Natural killer cell treated with Interleukin-12 subunit alpha and Interleukin-12 subunit beta and Interleukin-15 and Interleukin-18, amount 100 ng/mL, for 72 hours (primary cell): ENCODE measurements at places on chromosomes 1 and 21. TPM values are rescaled to one million over a fixed set of nuclear protein-coding genes. Genes with fewer than 3 reads are reported as not detected.

- no peak for DNase-seq
Observed at GRCh38 chr21:18204931-18205330, 39.7 kb upstream of the CHODL start.

The CELA2A gene
- not detected for total RNA-seq

GRCh38 chr1:181123173-181123572 lies 34.7 kb downstream of the IER5 start:
- no peak for DNase-seq

The IKBKE gene
- total RNA-seq = 50.8 TPM

The MACO1 gene
- 15.8 TPM for total RNA-seq

The LDLRAD1 gene
- total RNA-seq = not detected

The IL20 gene
- not detected for total RNA-seq

DNA sequence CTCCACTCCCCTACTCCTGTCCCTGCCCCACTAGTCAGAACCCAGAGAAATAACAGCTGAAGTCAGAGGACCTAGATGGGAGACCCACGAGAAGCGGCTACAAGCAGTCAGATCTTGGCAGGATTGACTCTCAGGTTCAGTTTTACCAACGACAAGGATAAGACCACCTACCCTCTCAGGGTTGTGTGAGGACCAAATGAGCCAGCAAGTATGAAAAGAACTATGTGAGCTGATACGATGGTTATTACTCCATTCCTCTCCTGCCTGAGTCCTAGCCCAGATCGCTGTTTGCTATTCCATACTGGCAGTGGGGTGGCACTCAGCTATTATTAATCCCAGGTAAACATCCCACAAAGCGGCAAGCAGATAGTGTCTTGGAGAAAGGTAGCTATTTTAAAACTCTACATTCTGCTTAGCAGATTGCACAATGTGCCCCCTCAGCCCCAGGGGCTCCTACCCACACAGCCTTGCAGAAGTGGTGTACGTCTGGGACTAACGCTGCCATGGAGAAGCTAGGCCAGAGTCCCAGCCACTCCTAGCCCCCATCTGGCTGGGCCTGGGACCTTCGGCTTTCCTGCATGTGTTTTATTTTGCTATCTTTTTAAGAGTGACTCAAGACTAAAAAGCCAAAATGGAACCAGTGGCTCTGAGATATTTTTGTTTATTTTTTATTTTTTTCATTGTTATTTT lies 58.9 kb downstream of the CD46 start:
- no peak for DNase-seq

The DIRAS3 gene
- total RNA-seq = not detected

The HEYL gene
- not detected for total RNA-seq

GRCh38 chr1:199041173-199041914 lies 402.5 kb downstream of the PTPRC start:
- peak; percentile 76 for DNase-seq

The B3GALT6 gene
- total RNA-seq = 28.1 TPM

The MED8 gene
- total RNA-seq = 57.9 TPM

DNA sequence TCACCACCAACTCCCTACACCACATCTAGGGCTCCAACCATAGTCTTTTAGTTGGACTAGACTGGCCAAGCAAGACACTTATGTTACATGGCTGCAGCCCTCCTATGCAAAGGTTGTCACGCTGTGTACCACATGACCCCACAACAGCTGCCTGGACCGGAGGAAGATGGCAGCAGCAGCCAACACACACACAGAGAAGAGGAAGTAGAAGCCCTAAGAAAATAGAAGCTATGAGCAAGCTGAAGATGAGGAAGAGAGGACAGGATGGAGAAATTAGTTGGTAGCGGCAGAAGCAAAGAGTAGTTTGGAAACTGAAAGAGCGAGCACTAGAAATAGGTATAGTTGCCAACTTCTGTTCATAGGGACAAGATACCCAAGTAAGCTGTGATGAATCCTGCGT lies 60.8 kb upstream of the RALGPS2 start:
- no peak for DNase-seq

The C1orf146 gene
- not detected for total RNA-seq

- DNase-seq = no peak
Observed at GRCh38 chr1:81420760-81421159, 380.0 kb upstream of the ADGRL2 start.

DNA sequence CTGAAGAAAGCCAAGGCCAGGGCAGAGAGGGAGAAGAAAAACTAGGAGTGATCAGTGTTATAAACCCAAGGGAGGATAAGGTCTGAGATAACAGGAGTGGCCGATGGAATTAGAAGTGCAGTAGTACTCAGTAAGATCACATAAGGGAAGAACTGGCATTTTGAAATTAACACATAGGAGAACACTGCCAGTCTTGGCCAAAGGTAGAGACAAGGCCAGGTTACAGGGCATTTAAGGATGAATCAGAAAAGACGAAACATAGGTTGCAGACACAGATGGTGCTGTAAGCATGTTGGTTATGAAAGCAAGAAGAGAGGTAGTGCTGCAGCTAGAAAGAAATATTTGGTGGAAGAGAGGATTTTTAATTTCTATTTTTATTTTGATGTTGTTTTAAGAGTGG lies 278.9 kb upstream of the SNX7 start:
- no peak for DNase-seq

The ZBTB8A gene
- total RNA-seq = 0.22 TPM

DNA sequence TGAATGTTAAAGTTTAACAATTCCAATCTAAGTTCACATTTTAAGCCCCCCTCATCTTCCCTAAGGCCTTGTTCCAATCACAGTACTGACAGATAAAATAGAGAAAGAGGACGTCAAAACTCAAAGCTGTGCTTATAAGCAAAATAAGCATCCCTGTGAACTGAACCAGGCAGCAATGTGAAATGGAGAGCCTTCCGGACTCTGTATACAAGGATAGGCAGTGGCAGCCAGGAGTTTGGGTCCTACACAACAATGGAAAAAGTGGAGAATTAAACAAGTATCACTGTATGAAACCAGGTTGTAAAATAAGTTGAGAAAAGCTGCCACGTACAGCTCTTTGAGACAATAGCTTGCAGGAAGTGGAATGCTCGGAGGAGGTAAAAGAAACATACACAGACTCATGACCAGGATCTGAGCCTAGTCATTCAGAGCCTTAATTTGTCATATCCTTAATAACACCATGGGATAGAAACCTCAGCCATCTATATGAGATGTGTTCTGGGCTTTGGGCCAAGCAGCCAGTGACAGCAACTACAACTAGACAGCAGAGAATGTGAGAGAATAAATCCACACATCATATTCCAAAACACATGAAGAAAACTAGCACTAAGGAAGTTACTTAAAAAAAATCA lies 55.2 kb upstream of the PALMD start:
- DNase-seq = no peak

The TRIM67 gene
- total RNA-seq = not detected
